ENCODE measurements at places on chromosomes 5 and 9. TPM values are rescaled to one million over a fixed set of nuclear protein-coding genes. Genes with fewer than 3 reads are reported as not detected.

Gene MARVELD2
- total RNA-seq: 21.8 TPM

Gene WHRN
- 12.8 TPM for total RNA-seq

Gene CDKN2A
- not detected for total RNA-seq

DNA sequence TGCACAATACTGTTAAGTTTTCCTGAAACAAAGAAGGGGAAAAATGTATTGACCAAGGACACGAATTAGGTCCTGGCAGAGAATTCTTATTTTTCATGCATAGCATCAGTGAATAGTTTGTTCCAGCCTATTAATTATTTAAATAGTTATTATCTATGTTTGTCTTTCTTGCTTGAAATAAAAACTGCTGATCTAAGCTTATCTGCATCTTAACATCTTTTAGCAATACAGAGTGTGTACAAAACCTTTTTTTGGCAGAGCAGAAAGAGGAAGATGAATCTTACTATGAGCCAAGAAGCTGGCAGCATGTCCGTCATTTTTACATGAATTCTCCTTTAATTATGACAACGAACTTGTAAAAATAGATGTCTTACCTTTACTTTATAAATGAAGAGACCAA lies 23.3 kb upstream of the PLPPR1 start:
- H3K27me3 ChIP-seq: peaks cover 14% of the 10 kb centered on the region
- DNase-seq: no peak
- H3K36me3 ChIP-seq: no peaks in the 10 kb centered on the region
- no peak overlapping the region for H3K27ac ChIP-seq

Gene ZBED3
- 14.8 TPM for total RNA-seq

DNA sequence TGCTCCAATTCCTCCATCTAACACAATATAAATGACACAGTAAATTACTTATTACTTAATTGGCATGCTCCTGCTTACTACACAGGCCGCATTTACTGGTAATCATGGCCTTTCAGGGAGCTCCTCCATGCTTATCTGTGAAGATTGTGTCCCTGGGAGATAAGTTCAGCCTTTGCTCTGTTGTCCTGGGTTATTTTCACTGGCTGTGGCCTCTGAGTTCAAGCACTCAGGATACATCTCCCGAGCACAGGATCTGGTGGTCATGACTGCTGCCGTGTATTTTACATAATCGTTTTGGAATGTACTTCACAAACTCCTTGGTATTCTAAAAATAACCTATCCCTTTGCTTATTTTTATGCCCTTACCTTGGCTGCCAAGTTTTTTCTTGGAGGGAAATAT lies 215.7 kb downstream of the ICE1 start:
- no peak overlapping the region for H3K27ac ChIP-seq
- no peaks in the 10 kb centered on the region for H3K36me3 ChIP-seq
- H3K4me1 ChIP-seq: peaks cover 8% of the 10 kb centered on the region
- H3K27me3 ChIP-seq: peaks cover 22% of the 10 kb centered on the region
- no peak for DNase-seq

GRCh38 chr9:82128011-82128696 lies 139.6 kb downstream of the SPATA31D1 start:
- H3K27ac ChIP-seq: no peak overlapping the region
- no peak overlapping the region for H3K4me3 ChIP-seq
- no peak for DNase-seq
- no peaks in the 10 kb centered on the region for H3K36me3 ChIP-seq

Gene C9
- not detected for total RNA-seq

GRCh38 chr5:172156541-172156994 lies 31.5 kb downstream of the STK10 start:
- no peaks in the 10 kb centered on the region for H3K27me3 ChIP-seq
- no peak overlapping the region for H3K27ac ChIP-seq
- H3K4me1 ChIP-seq: no peaks in the 10 kb centered on the region
- peaks cover 24% of the 10 kb centered on the region for H3K36me3 ChIP-seq
- no peak overlapping the region for H3K4me3 ChIP-seq

GRCh38 chr5:179436321-179437122 lies 91.3 kb upstream of the ADAMTS2 start:
- peaks cover 5% of the 10 kb centered on the region for H3K4me1 ChIP-seq
- H3K27ac ChIP-seq: no peak overlapping the region
- H3K27me3 ChIP-seq: no peaks in the 10 kb centered on the region
- no peaks in the 10 kb centered on the region for H3K36me3 ChIP-seq
- H3K4me3 ChIP-seq: no peak overlapping the region

Gene SOX30
- not detected for total RNA-seq

Gene FOXD4L5
- total RNA-seq: 0.52 TPM

- H3K36me3 ChIP-seq: no peaks in the 10 kb centered on the region
- no peaks in the 10 kb centered on the region for H3K4me1 ChIP-seq
- no peak overlapping the region for H3K4me3 ChIP-seq
- no peak for DNase-seq
- peaks cover 61% of the 10 kb centered on the region for H3K27me3 ChIP-seq
- no peak overlapping the region for H3K27ac ChIP-seq
These were observed 1.7 kb upstream of the PLPPR1 start for GRCh38 chr9:101026824-101027223.

Gene JMY
- total RNA-seq: 19.3 TPM

DNA sequence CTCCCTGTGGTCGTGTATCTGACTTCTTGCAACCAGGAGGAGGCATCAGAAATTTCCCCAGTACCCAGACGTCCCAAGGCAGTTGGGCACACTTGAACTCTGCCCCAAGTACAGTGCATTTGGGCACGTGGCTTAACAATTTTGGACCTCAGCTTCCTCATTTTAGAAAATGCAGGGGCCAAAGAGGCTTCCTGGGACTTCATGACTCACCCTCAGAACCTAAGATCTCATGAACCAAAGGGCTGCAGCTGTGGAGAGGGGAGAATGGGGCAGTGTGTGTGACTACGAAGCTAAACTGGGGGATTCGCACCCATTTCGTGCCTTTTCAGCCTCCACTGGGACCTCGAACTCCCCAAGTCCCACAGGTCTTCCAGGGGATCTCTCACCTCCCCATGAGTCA lies 59.2 kb downstream of the SYK start:
- H3K4me3 ChIP-seq: no peak overlapping the region
- H3K27me3 ChIP-seq: no peaks in the 10 kb centered on the region
- no peaks in the 10 kb centered on the region for H3K36me3 ChIP-seq

Gene SLC25A2
- 0.79 TPM for total RNA-seq

Gene GPR150
- total RNA-seq: not detected

Gene GABRA1
- total RNA-seq: not detected

DNA sequence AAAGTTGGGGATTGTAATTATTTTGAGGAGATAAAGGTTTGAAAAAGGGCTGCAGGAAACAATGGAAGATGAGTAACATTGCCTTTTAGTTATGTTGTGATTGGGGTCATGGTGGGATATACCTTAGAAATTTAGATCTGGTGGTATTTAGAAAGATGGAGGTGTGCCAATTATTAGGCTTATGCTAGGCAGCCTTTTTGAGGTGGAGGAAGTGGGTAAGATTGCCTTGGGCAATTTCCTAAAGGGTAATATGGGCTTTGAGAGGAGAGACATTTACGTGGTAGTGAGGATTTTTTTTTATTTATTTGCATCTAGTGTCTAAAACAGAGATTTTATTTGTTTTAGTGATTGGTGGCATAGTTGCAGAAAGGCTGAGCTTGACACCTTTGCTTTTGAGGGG lies 10.5 kb downstream of the HSPA4 start:
- H3K36me3 ChIP-seq: peaks cover 34% of the 10 kb centered on the region
- H3K4me3 ChIP-seq: no peak overlapping the region
- DNase-seq: no peak
- H3K4me1 ChIP-seq: peaks cover 28% of the 10 kb centered on the region
- H3K27me3 ChIP-seq: no peaks in the 10 kb centered on the region

GRCh38 chr5:6394429-6395101 lies 16.2 kb upstream of the MED10 start:
- no peak for DNase-seq
- H3K4me3 ChIP-seq: no peak overlapping the region
- H3K27ac ChIP-seq: no peak overlapping the region
- H3K27me3 ChIP-seq: peaks cover 50% of the 10 kb centered on the region
- H3K4me1 ChIP-seq: no peaks in the 10 kb centered on the region

GRCh38 chr9:128798896-128799295 lies 11.8 kb downstream of the TBC1D13 start:
- no peak overlapping the region for H3K4me3 ChIP-seq
- no peaks in the 10 kb centered on the region for H3K4me1 ChIP-seq
- peaks cover 84% of the 10 kb centered on the region for H3K36me3 ChIP-seq
- DNase-seq: no peak
- no peaks in the 10 kb centered on the region for H3K27me3 ChIP-seq

DNA sequence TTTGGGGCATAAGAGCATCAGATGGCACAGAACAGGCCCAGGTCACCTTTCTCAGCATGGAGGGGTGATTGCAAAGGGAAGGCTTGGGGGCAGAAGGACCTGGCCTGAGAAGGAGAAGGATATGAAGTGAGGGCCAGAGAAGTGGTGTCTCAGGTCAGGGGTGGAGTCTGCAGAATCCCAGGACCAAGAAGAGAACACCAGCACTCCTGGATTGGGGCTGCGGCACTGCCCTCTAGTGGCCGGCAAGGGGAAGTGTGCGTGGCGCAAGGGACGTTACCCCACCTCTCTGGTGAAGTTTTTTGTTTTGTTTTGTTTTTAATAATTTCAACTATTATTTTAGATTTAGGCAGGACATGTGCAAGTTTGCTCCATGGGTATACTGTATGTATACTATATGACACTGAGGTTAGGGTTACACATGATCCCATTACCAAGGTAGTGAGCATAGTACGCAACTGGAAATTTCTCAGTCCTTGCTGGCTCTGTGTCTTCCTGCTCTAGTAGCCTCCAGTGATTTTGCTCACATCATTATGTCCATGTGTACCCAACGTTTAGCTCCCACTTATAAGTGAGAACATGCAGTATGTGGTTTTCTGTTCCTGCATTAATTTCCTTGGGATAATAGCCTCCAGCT lies 1548.6 kb downstream of the EFNA5 start:
- no peak overlapping the region for H3K4me3 ChIP-seq
- H3K27me3 ChIP-seq: no peaks in the 10 kb centered on the region
- H3K4me1 ChIP-seq: no peaks in the 10 kb centered on the region
- no peak overlapping the region for H3K27ac ChIP-seq
- H3K36me3 ChIP-seq: no peaks in the 10 kb centered on the region
- DNase-seq: peak; percentile 43

GRCh38 chr9:36213387-36213786 lies 22.7 kb downstream of the CLTA start:
- no peak overlapping the region for H3K4me3 ChIP-seq
- no peak for DNase-seq
- H3K36me3 ChIP-seq: peaks cover 79% of the 10 kb centered on the region

Gene PROB1
- 3.1 TPM for total RNA-seq

DNA sequence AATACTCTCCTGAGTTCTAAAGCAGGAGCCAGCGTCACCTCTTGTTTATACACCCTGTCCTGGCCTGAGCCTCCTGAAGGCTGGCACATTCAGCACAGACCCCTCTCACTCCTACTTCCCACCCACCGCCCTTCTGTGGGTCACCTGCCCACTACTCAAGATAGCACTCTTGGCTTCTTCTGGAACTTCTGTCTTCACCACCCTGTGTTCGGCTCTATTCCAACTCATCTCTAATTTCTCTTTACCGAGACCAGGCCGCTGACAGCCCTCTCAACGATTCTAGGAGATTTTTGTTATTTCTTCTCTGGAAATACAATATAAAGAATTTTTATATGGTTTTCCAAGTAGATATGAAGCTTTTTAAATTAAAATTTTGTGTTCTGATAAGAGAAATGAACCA lies 57.4 kb downstream of the IRF1 start:
- H3K4me1 ChIP-seq: peaks cover 29% of the 10 kb centered on the region
- peaks cover 7% of the 10 kb centered on the region for H3K36me3 ChIP-seq
- H3K4me3 ChIP-seq: no peak overlapping the region

DNA sequence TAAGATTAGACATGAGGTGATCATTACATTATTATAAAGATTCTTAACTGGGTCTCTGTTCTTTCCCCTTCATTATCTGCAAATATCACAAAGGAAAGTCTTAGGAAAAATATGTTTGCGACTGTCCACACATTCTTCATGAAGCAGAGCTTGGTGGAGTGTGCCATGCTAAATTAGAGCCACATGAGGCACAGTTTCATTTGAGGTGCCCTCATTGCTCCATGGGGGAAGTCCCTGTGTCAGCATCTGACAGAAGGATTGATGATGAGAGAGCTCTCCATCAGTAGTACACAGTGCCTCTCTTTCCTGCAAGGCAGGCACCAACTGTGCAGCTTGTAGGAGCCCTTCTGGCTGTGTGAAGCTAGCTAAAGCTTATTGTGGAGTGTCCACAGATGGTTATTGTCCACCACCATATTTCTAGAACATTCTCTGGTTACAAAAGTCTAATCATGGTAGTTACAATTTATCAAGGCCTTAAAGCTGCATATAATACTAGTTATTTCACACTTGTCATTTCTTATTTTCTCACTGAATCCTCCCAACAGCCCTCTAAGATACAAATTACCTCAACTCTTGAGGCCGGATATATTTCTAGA lies 63.9 kb downstream of the C9orf152 start:
- H3K27ac ChIP-seq: no peak overlapping the region
- H3K4me3 ChIP-seq: no peak overlapping the region
- H3K4me1 ChIP-seq: peaks cover 35% of the 10 kb centered on the region
- H3K36me3 ChIP-seq: peaks cover 50% of the 10 kb centered on the region
- no peaks in the 10 kb centered on the region for H3K27me3 ChIP-seq
- no peak for DNase-seq

- DNase-seq: peak; percentile 5
- H3K27me3 ChIP-seq: peaks cover 10% of the 10 kb centered on the region
- H3K4me3 ChIP-seq: no peak overlapping the region
These were observed 133.3 kb upstream of the SMARCA2 start for GRCh38 chr9:1881708-1882295.

DNA sequence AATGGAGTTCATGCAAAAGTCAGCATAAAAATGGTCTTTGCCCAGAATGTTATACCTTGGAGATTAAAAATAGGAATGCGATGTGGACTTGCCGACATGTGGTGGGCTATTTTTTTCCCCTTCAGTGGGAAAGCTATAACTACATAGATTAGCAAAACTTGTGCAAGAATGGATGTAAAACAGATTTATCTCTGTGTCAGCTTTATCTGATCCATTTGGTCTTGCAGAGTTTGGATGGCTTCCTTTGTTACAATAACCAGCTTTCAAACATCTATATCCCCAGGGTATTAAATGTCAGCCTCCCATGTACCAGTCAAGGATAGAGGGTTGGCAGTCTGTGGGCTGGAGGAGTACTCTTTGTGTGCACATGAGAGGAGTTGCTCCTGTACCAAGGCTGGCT lies 284.9 kb downstream of the TMEM38B start:
- DNase-seq: no peak
- H3K27ac ChIP-seq: no peak overlapping the region
- no peaks in the 10 kb centered on the region for H3K4me1 ChIP-seq
- H3K27me3 ChIP-seq: no peaks in the 10 kb centered on the region
- no peak overlapping the region for H3K4me3 ChIP-seq

- peaks cover 24% of the 10 kb centered on the region for H3K27me3 ChIP-seq
- H3K4me3 ChIP-seq: no peak overlapping the region
- no peak for DNase-seq
- no peaks in the 10 kb centered on the region for H3K4me1 ChIP-seq
- no peak overlapping the region for H3K27ac ChIP-seq
These were observed 3.6 kb downstream of the PROP1 start for GRCh38 chr5:177992466-177992865.

Gene MED22
- 29.3 TPM for total RNA-seq
